Hindlimb muscle (tissue), 1 donor: ENCODE measurements at places on chromosomes 2 and 18.

- no peak for DNase-seq
Measured at GRCh38 chr2:105129722-105130232, 91.9 kb downstream of the MRPS9 start.

GRCh38 chr2:122859260-122859659 is 1103.8 kb downstream of the TSN start:
- no peak for DNase-seq

DNA sequence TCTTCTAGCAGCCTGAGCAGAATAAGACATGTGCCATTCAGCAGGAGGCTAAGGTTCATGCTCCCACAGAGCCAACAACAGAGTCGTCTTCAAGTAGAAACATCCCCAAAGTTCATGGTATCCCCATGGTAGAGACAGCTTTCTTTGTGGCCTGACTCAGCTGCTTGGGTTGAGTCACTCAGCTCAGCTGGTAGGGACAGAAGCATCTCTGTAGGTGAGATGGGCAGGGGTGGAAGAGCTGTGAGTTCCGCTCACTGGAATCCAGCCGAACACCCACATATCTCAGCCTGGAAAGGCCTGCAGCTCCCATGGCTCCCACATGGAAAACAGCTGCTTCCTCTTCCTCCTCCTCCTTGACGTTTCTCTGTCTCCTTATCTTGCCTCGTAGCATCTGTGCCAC is 792.7 kb downstream of the RNF144A start:
- DNase-seq = no peak

- no peak for DNase-seq
Measured at GRCh38 chr2:117360586-117360985, 453.9 kb upstream of the DDX18 start.

GRCh38 chr18:75252136-75252535 is 41.5 kb downstream of the TSHZ1 start:
- DNase-seq = no peak

DNA sequence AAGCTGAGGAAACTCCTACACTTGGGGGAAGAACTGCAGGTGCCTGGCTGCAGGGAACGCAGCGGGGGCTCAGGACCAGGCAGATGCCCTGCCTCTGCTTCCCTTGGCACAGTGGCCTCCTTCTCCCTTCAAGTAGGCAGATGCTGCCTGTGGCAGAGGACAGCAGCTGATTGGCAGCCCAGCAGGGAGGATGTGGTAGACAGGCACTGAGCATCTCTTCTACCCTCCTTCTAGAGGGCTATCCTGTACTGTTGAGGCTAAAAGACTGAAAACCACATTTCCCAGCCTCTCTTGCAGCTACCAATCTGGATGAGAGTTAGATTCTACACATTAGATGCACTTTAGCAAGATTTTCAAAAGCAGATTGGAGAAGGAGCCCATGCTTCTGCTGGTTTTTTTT is 105.7 kb downstream of the MSH2 start:
- DNase-seq = no peak

- no peak for DNase-seq
Measured at GRCh38 chr18:77208964-77209363, 40.7 kb upstream of the GALR1 start.

DNA sequence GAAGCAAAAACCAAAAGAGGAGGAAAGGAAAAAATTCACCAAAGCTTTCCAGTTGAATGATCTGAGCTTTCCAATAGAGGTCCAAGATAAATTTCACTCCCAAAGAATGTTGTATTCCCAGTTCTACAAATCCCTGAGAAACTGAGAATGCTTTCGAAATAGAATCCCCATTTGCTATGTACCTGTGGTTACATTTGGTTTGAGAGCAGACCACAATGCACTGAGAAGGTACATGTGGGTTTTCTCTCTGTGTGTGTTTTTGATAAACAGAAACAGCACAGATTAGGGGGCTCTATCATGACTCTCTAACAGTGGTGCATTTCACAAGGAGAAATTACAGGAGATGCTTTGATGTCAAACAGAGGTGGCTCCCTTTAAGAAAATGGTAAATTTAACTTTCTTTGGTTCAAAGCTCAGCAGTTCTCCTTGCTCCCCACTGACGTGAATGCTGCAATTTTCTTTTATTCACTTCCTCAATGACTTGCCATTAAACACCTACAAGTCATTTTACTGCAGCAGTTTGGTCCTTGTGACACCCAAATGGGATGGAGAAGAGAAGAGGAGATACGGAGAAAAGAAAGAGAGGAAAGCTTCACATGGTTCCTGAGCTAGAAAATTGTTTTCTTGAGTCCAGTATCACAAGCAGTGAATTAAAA is 108.7 kb downstream of the EPHA4 start:
- DNase-seq = no peak

- no peak for DNase-seq
Measured at GRCh38 chr2:177816766-177817165, 255.8 kb downstream of the PDE11A start.

DNA sequence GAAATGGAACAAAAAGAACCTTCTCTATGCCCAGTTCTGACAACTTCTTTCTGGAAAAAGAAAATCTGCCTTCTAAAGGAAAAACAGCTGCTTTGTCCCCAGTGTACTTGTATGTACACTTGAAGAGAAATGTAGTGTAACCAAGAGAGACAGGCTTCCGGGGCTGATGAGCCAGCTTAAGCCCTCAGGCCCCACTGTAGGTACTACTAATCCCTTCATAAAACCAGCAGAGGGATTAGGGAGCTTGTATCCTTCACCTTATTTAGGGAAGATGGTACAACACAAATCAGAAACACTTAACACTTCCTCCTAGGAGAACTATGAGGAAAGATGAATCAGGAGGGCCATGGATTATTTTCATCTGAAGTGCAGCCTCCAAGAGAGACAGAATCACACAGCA is 18.8 kb upstream of the SUCLG1 start:
- DNase-seq = no peak

- no peak for DNase-seq
Measured at GRCh38 chr18:74478316-74478715, 17.8 kb upstream of the CNDP2 start.

DNA sequence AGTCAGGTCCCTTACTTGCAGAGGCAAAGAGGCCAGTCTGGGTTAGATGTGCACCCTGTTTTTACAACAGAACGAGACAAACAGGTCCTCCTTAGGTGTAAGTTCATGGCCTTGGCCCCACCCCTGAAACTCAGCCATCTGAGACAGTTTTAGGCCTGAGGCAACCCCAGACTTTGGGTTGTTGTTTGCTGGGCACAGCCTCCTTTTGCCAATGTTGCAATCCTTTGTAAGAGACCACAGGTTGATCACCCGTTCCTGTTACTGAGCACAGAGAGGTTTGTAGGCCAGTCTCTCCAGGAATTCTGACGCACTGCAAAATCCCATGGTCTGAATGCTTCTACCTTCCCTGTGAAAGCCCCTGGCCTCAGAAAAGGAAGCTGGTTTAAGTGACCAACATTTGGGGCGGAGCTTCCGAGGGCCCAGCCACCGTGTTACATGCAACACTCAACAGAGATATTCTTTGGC is 15.5 kb upstream of the IL1RN start:
- no peak for DNase-seq

- DNase-seq = no peak
Measured at GRCh38 chr2:25420820-25421237, 79.1 kb upstream of the DNMT3A start.

- peak; percentile 56 for DNase-seq
Measured at GRCh38 chr2:151315381-151315903, 26.0 kb upstream of the NMI start.

GRCh38 chr2:237956402-237956736 is 10.4 kb upstream of the UBE2F start:
- no peak for DNase-seq

- peak; percentile 60 for DNase-seq
Measured at GRCh38 chr2:58571181-58571852, 330.2 kb upstream of the FANCL start.

DNA sequence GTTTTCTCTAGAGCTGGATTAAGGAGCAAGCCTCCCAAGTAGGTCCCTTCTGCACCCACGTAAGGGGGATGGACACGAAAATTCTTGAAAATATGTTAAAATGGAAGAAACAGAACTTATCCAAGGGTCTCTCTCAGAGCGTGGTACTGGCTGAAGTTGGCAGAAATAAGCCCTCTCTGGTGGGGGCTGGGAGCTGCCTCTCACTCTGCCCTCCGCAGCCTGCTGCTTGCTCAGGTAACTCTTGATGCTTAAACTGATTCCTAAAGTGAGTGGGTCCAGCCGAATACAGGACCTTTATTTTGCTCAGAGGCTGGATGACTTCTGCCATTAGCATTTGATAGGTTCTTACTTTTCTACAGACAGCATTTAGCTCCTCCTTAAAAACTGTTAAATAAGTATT is 78.1 kb downstream of the SPHKAP start:
- DNase-seq = no peak

DNA sequence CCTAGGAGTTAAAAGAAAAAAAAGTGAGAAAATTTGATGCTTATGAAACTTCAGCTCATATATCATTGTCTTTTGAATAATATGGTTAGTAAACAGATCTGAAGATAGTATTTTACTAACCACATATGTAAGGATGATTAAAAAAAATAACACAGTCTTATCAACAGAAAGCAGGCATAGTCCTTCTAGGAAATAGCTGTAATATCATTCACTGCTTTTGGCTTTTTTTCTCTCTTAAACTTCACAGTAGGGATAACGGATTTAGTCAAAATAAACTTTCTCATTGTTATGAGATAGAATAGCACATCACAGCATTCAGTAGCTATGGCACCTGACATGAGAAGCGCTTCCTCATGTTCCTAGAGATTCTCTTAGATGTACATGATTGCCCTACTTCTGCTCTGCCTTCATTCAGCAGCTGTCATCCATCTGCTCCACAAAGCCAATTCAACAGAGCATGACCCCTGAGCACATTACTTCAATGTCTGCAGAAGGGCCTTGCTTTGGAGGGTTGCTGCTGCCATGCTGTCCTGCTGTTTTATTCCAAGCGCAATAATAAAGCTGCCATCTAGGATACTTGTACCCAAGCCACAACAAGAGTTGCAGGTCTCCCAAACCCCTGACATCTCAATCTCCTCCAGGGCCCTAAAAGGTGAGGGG is 67.0 kb downstream of the TTC21B start:
- DNase-seq = no peak

GRCh38 chr2:1803217-1804110 is 59.1 kb upstream of the PXDN start:
- no peak for DNase-seq

- DNase-seq = no peak
Measured at GRCh38 chr2:1867141-1867540, 122.8 kb upstream of the PXDN start.

GRCh38 chr2:21067859-21068537 is 24.1 kb upstream of the APOB start:
- DNase-seq = no peak

- no peak for DNase-seq
Measured at GRCh38 chr2:47232738-47233415, 77.8 kb upstream of the STPG4 start.

GRCh38 chr18:32112826-32113225 is 21.2 kb downstream of the RNF138 start:
- no peak for DNase-seq

GRCh38 chr18:28372186-28372585 is 195.3 kb upstream of the CDH2 start:
- no peak for DNase-seq

DNA sequence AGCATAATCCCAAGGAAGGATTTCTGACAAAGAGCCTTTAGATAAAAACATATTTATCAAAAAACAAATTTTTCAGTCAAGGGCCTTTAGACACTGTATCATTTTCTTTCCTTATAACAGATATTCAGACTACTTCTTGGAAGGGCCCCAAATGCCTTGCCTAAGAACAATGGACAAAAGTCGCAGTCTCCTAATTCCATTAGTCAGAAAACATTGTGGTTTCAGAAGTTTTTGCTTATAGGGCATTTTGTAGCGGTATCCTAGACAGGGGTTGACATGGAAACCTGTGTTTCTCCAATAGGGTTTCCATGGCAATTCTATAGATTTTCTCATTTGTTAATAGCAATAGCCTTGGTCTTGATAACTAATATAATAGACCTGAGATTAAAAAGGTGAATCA is 36.7 kb upstream of the AGPS start:
- DNase-seq = no peak

DNA sequence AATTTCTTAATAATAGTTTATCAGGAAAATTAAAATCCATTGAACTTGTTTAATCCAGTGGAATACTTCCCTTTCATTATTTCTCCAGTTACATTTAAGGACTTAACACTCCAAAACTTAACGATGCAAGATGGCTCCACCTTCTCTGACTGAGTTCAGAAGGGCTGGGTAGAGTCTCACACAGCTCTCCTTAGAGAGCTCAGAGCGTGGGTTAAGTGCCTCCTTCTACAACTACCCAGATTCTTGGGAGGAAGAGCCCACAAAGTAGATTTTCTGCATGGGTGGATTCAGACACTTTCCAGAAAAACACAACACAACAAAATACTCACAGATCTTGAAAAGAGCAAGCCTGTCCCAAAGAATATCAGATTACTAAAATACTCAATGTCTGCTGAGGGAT is 130.6 kb downstream of the THADA start:
- no peak for DNase-seq

GRCh38 chr2:218513676-218514075 is 54.5 kb downstream of the USP37 start:
- no peak for DNase-seq

DNA sequence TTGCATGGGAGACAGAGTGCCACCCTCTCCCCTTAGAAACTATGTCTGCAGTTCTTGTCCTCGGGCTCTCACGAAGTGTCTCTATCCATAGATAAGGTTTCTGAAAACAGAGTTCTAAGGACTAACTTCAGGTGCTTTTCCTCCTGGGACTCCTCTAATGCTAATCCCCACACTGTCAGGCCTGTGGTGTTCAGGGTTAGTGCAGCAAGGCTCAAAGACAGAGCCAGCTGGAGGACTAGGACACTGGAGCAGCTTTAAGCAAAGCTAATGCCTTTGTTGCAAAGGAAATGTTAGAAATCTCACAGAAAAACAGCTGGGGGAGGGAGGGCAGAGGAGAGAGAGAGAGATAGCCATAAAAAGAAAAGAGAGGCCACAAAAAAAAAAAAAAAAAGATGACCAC is 824.0 kb upstream of the FSHR start:
- DNase-seq = no peak

DNA sequence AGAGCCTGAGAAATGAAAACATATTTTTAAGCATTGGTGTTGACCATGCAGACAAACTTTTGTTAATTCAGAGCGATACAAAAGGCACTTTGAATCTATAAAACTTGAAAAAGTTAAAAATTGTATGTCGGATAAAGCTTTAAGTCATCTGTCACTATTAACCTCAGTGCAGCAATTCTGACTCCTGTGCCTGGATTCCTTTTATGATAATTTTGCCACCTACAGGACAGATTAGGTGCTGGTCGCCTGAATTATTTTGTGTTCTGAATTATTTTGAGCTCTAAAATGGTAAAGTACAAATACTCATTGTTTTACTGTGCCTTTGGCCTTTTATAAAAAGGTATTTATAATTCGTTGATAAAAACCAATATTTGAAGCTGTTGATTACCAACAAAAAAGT is 19.4 kb upstream of the RNF138 start:
- DNase-seq = no peak

- DNase-seq = peak; percentile 22
Measured at GRCh38 chr2:167783261-167784083, 463.9 kb downstream of the STK39 start.

DNA sequence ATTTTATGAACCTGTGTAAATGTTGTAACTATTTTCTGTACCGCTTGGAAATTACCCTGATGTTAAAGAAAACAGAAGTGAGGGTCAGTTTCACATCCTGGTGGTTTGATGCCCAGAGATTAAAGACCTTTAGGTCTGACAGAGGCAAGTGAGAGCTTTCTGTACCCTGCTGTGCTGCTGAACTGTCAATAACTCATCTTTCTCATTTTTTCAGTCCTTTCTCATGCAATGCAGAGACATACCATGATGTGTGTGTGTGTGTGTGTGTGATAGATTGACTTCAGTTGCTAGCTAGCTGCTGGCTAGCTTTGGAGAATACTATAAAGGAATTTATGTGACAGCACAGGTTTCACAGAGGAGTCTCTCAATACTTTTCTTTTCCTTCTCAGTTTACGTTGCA is 2025.6 kb upstream of the LRRTM1 start:
- DNase-seq = no peak
